ELR (cell line): ENCODE measurements at places on chromosomes 7 and 10.

DNA sequence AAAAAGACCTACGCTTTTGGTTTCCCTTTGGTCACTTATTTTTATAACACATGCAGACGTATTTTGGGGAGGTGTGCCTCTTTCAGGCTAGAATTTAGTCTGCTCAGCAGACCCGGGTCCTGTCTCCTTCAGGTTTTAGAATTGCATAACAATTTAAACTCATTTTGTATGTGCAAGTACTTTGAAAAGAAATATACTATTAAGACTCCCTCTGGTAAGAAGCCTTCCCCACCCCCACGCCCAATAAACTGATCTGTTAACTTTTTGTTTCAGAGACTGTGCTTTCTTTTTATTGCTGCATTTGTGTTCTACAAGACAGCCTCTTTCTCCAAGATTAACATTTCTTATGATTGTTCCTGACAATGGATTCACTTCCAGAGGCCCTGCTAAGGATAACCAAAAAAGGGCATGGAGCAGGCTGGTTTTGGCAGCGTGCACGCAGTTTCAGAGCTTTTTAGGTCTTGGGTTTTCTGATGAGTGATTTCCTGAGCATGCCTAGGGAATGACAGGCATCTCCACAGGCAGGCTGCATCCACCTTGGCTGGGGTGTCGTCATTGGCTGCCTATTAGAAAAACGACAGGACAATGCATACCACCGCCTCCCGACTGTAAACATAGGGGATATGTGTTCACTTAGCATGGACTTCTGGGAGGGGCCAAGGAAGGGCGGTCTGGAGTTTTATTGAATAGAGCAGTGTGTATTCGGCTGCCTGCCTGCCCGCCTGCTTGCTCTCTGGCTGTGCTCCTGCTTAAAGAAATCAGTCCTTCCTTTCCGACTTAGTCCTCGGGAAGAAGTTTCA is at the start of gene CALD1:
TSS of gene CALD1 (plus strand) at position 694 of the 800 bp plus-strand sequence. CDS start 88,100 bp downstream, outside the sequence.
- peak; percentile 98 for DNase-seq

- peak; percentile 76 for DNase-seq
Measured at GRCh38 chr7:84058311-84059076, 136.1 kb downstream of the SEMA3A start.

GRCh38 chr7:34900891-34901513 is 136.3 kb downstream of the DPY19L1 start:
- peak; percentile 28 for DNase-seq

DNA sequence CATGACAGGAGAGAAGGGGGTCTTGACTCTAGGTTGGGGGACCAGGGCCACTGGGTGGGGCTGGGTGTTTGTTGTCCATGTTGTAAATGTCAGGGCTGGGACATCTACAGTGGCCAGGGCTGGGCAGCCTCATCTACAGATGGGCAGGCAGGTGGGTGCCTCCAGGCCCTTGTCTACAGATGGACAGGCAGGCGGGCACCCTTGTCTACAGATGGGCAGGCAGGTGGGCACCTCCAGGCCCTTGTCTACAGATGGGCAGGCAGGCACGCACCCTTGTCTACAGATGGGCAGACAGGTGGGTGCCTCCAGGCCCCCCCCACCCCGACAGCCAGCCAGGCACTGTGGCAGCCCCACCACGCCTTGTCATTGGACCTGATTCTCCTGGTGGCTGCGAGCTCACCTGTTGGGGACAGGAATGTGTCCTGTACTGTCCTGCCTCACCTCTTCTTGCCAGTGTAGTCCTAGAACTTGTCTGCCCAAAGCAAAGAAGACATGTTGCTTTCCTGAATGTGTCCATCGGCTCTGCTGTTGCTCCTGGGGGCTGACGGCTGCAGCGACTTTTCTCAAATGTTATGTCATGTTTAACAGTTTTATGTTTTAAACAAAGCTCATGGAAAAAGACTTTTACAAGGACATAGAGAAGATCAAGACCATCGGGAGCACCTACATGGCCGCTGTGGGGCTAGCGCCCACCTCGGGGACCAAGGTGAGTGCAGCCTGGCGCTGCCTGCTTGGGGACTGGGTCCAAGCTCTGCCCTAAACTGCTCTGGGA is 129.9 kb downstream of the ADCY1 start:
- no peak for DNase-seq

DNA sequence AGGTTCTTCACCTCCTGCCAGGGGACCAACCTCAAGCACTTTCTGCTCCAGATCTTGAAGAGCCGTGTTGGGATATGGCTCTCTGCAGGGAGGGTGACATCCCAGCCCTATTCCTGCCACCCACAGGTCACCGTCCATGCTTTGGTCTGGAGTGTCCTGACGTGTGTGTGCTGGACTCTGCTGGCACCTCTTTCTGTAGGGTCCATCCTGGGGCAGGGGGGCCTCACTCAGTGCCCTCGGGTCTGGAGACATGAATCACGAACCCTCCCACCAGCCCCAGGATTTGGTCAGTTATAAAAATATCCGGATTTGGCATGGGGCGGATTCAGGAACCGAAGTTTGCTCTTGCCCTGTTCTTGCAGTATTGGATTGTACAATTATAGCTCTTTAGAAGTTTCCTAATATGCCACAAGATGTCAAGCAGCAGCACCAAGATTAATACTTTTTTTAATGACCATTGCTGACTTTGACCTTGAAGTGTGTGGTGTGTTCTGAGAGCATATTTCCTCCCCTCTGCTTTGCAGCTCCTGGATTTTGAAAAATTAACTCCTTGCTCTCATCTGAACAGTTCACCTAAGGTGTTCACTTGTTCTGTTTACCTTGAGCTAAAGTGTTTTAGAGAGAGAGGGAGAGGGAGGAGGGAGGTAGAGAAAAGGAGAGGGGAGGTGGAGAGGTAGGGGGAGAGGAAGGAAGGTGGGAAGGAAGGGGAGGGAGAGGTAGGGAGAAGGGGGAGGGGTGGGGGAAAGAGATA is 95.4 kb upstream of the SHH start:
- no peak for DNase-seq

DNA sequence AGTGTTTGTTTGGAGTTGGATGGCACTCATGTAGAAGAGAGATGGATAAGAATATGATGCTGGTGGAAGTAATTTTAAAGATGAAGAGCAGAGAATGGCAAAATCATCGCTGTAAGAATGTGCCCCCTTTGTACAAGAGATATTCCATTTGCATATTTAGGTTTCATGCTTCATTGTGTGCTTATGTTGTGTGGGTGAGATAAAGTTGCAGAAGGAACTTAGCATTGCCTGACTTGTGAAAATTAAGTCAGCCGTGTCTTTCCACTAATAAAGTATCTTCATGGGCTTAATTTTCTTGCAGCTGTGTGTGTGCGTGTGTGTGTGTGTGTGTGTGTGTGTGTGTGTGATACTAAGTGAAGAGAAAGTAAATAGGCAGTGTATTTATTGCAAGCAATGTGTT is 381.9 kb downstream of the OTUD1 start:
- DNase-seq = no peak

DNA sequence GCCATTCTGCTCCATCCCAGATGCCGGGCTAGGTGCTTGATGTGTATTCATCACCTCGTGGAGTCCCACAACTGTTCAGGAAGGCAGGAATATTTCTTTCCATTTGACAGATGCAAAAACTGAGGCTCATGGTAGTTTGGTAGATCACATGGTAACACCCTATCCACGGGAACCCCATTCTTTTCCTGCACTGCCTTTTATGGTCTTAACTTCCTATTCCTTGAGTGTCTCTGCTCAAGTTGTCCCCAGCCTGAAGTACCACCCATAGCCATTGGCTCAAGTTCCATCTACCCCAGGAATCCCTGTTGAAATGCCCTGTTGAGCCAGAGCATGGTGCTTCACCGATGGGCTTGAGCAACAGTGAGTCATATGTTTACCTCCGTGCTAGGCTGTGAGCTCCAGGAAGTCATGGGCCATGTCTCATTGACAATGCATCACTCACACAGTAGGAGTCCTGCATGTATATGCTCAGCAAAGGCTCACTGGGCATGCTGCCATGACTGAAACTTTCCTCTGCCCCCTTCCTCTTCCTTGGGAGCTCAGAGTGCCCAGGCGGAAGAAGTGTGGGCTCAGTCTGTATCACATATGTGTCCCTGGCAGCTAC is 71.7 kb upstream of the ADAM12 start:
- DNase-seq = peak; percentile 96

DNA sequence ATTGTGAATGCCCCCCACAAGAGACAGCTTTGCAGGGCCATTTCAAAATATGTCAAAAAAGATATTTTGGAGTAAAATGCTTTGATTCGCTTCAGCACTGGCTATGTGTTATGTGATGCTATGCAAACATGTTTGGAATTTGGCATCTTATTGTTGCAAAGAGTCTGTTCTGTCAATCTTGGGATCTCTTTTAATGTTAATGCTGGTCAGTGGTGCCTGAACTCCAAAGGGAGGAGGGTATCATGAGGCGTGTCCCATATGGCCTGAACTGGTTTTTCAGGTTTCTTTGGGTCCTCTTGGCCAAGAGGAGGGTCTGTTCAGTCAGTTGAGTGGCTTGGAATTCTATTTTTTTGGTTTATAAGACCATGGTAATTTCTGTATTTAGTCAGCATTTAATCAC is 81.4 kb downstream of the HECW1 start:
- DNase-seq = no peak

- DNase-seq = peak; percentile 40
Measured at GRCh38 chr7:129493555-129493954, 8.8 kb upstream of the SMKR1 start.

DNA sequence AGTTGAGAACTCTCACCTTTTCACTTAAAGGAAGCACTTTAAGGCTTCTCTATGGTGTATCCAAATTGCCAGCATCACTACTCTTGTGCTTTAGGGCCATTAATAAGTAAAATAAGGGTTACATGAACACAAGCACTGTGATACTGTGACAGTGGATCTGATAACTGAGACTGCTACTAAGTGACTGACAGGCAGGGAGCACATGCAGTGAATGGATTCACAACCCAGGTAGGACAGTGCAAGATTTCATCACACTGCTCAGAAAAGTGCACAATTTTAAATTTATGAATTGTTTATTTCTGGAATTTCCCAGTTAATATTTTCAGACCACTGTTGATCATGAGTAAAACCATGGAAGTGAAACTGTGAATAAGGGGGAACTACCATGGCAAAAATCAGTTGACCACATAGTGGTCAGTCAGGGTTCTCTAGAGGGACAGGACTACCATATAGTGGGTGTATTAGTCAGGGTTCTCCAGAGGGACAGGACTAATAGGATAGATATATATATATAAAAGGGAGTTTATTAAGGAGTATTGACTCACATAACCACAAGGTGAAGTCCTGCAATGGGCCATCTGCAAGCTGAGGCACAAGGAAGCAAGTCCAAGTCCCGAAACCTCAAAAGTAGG is 20.9 kb upstream of the CYP51A1 start:
- peak; percentile 7 for DNase-seq

DNA sequence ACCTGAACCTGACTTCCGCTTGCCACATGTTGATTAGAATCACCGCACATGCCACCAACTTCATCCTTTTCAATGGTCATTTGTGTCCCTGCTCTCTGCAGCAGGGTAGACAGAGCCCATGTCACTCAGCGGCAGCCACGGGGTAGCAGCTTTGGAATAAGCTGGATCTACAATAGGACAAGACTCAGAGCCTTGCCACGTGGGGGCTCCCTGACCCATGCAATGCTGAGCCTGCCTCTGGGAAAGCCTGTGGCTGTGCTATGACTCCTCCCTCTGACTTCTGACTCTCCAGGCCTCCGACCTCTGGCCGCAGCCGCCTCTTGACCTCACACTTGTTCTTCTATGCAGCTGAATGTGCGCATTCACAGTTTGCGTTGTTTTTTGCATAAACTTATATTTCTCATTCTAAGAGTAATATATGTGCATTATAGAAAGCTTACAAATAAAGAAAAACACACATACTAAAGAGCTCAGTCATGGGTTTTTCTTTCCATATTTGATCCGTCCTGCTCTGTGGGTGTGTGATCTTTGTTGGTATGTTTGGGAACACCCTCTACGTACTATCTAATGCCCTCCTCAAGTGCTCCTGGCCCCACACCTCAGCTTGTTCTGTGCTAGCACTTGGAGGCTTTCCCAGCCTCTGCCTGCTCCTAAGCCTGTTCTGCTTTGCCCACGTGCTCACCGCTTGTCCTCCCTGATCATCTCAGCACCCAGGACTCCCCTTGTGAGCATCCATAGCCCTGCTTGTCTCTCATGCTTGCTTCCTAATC is 198.0 kb upstream of the MKI67 start:
- DNase-seq = no peak
